ENCODE measurements at places on chromosomes 7 and 10.

- DNase-seq: no peak
These were observed 125.4 kb upstream of the BET1 start for GRCh38 chr7:94129443-94130140.

DNA sequence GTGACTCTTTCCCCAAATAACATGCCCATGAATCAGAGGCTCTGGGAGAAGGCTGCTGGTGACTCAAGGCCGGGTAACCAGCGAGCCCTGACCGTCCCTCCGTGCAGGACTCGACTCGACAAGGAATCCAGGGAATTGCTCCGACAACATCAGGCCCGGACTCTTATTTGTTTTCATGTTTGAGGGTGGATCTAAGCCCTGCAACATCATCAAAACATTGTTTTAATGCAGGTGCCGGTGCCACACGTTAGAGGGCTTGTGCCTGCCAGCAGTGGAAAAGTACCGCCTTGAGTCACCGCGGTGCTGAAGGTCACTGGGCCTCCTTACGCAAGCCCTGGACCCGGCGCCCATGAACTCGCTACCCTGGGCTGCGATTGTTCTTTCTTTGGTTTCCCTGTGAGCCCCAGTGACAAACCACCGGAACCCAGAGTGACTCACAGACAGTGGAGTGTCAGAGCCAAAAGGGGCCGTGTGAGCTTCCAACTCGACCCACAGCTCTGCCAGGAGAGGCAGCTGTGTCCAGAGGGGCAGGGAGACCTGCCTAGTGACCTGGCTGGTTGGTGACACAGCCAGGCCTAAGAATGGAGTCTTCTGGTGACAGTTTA is 139.4 kb upstream of the SHH start:
- no peak for DNase-seq

DNA sequence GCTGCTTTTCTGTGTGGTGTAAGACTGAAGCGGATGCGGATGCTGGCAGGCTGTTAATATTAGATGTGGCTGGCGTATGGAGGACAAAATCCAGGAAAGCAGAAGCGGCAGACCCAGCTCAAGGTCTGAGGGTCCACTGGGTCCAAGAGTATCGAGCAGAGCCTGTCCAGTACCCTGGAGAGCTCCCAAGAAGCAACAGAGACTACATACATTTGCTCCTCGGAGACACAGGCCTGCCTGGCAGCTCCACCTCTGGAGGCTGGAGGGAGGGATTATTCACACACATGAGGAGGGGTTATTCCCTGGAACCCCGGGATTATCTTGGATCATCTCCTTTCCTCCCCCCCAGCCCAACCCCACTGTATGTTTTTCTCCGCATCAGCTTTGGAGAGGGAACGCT is 31.3 kb upstream of the LOXL4 start:
- peak; percentile 39 for DNase-seq

GRCh38 chr10:111598433-111599059 is 521.7 kb downstream of the ADRA2A start:
- DNase-seq: peak; percentile 65

GRCh38 chr10:123640016-123640535 is 26.1 kb upstream of the GPR26 start:
- peak; percentile 35 for DNase-seq

- DNase-seq: no peak
These were observed 147.9 kb downstream of the PARD3 start for GRCh38 chr10:34667177-34667576.

- no peak for DNase-seq
These were observed 17.4 kb downstream of the TECPR1 start for GRCh38 chr7:98234429-98235147.

GRCh38 chr7:104891949-104892348 is 122.1 kb upstream of the KMT2E start:
- no peak for DNase-seq

GRCh38 chr10:132203256-132204077 is 16.7 kb downstream of the DPYSL4 start:
- no peak for DNase-seq

GRCh38 chr10:129104266-129105045 is 362.6 kb upstream of the MGMT start:
- DNase-seq: no peak

DNA sequence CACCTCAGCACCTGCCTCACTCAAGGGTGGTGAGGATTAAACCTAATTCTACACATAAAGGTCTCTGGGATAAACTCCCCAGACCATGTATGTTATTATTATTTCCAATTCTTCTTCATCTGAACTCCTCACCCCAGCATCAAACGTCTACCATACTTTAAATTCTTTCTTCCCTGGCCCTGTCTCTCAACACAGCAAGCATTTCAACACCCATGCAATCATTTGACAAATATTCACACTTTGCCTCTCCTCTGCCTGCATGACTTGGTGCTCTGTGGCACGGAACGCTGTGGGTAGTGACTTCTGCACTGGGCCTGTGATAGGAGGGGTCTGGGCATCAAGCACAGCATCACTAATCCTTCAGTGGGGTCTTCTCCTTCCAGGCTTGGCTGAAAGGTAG is 490.8 kb downstream of the TNS3 start:
- DNase-seq: no peak

DNA sequence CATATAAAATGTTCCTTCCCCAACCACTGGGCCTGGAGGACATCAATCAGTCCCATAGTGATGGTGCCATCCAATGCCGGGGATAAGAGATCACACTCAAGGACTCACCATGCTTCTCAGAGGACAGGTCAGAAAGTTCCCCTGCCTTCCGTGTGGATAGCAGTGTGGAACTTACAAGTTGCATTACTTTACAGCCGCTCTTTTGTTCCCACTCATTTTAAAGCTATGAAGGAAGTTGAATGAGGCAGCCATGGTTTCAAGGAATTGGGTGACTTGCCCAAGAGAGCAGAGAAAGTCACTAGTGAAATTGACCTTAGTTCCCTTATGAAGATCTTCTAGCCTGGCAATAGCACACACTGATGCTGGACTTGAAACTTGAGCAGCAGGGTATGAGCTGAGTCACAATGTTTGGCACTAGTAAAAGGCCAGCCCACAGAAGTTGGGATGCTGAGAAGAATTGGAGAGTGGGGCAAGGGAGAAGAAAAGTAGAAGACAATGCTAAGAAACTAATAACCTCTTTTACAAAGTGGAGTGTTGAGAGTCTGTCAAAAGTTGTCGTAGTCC is 78.7 kb downstream of the CXCL12 start:
- DNase-seq: no peak

GRCh38 chr7:132751244-132751647 is 175.0 kb upstream of the PLXNA4 start:
- no peak for DNase-seq
